Cortex of kidney (tissue), 1 donor: ENCODE measurements at places on chromosomes 13 and 19.

GRCh38 chr19:33798681-33799111 lies 2.0 kb downstream of the KCTD15 start:
- DNase-seq = no peak

- DNase-seq = no peak
Measured at GRCh38 chr13:71754407-71754974, 112.5 kb downstream of the DACH1 start.

DNA sequence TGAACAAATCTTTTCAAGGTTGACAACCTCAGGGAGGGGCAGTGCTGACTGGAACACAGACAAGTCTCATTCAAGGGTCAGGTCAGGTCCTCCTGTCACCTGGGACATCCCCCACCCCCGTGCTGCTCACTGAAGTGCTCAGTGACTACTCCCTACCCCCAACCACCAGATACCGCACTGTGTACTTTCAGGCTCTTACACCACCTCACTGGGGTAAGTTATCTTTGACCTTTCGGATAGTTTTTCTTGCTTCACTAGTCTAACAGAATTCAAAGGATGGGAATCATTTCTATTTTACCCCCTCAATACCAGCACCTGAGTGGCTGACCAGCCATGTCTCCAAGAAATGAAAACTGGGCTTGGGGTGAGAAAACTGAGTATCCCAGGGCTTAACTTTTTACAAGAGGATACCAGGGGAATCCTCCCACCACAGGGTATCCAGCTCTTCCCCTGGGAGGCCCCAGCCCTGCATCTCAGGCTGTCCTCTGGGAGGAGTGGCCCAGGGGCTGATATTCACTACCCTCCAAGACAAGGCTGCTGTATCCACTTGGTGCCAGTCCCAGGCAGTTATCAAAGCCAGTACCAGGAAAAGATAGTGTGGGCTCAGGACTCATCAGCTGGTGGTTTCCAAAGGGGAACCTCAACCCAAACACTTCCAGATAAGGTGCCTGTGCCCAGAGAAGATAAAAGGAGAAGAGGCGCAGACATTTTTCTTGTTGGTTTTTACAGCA lies 2.1 kb downstream of the ZNF563 start:
- no peak for DNase-seq

GRCh38 chr13:112443995-112444311 lies 67.8 kb downstream of the SPACA7 start:
- DNase-seq = no peak

DNA sequence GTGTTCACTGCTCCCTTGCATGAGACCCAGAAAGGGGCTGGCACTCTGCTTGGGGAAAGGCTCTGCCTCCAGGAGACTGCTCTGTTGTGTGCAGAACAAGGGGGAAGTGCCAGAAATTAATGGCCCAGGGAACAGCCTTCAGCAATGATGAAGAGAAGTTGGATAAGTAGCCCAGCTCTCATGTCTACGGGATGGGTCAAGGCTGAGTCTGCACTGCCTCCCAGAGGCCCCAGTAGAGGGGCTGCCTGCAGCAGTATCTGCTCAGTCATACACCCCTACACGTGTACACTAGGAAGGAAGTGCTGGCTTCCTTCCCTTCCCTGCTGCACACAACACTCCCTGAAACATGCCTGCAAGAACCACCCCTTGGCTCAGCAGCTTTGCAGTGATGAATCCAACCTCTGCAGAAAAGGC lies 54.6 kb upstream of the URI1 start:
- no peak for DNase-seq

GRCh38 chr19:38173291-38174041 lies 50.6 kb downstream of the DPF1 start:
- DNase-seq = no peak

- no peak for DNase-seq
Measured at GRCh38 chr13:20566468-20566897, 474 bp upstream of the IFT88 start.

DNA sequence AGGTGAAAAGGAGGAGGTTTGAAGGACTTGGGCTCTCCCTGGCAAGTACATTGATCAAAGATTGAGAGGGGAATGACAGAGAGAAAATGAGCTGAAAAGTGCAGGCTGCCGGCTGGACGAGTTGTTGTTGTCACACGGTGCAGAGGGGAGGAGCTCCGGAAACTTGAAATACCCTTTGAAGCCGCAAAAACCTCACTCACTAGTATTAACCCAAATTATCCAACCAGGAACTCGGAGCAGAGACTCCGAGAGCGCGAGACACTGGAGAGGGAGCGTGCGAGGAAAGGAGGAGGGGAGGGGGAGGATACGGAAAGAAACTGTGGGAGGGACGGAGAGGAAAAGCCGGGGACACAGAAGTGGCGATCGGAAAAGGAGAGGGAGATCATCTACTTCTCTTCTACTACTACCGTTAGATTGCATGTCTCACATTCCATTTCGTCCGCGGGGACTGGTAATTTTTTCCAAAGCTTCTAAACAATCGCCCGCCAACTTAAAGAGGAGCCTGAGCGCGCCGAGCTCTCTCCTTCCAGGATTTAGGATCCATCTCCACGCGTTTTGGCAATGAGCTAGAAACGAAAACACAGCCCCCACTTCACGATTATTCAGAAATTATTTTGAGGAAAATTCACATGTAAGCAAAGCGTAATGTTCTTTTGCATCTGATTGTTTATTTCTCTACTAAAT lies at the start of gene DACH1:
TSS of gene DACH1 (minus strand) at position 74 of the 684 bp plus-strand sequence.
- DNase-seq = no peak

- no peak for DNase-seq
Measured at GRCh38 chr19:47110521-47111005, 3.0 kb downstream of the ZC3H4 start.
